ENCODE measurements at places on chromosomes 13 and 19.

DNA sequence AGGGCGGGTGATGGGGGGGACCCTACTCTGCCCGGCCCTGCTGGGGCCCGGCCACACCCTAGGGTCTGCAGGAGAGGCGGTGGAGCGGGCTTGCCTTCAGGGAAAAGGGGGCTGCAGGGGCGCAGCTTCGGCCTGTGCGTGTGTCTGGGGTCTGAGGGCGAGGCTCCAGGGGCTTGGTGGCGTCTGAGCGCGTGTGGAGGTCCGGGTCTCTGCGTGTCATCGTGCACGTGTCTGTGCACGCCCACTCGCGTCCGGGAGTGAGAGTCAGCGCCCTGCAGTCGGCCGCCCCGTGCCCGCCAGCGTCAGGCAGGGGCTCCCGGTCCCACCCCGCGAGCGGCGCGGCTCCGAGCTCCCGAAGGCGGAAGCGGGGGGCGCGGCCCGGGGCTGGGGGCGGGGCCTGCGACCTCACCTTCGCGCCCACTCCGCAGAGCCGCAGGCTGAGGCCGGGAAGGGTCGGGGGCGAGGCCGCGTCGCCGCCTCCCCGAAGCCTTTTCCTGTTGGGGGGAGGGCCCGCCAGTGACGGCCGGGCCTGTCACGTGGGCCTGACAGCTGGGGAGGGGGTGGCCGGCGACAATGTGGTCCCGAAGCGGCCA is at the start of gene ARHGAP45:
ARHGAP45 (plus strand) TSS at position 420 of the 593 bp plus-strand sequence. CDS start 239 bp downstream, outside the sequence.
- no peak for DNase-seq

DNA sequence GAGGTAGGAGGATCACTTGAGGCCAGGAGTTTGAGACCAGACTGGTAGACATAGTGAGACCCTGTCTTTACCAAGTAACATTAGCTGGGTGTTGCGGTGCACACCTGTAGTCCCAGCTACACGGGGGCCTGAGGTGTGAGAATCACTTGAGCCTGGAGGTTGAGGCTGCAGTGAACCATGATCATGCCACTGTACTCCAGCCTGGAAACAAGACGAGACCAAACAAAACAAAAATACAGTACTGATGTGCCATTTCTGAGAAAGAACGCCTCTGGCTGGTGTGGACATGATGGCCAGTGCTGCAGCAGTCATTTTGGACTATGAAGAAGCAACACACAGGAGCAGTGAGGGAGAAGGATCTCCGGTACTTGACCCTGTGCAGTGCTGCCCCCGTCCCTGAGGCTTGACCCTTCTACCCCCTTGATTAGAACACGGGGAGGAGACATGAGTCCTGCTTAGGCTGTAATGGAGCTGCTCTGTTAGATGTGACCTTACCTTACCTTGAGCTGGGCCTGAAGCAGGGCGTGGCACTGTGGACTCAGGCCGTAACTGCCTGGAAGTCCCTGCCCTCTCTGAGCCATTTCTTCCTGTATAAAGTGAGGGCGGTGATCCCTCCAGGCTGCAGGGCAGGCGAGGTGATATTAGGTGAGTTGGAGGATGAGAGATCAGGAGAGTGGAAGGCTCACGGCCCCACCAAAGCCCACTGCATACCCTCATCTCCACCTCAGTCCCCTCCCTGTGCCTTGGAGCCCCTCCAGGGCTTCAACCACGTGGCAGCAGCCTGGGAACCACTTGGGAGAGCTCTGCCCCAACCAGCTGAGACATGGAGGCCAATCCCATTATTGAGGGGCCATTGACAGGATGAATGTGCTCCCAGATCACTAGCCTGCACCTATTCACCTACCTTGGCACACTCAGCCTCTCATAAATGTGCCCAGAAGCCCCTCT is 5.9 kb downstream of the RPL18A start:
- DNase-seq = no peak

- DNase-seq = no peak
Observed at GRCh38 chr19:5340637-5341447, at the start of gene PTPRS. TSS of gene PTPRS (minus strand) at chr19:5340812. CDS start at chr19:5286140, 54,672 bp downstream.

DNA sequence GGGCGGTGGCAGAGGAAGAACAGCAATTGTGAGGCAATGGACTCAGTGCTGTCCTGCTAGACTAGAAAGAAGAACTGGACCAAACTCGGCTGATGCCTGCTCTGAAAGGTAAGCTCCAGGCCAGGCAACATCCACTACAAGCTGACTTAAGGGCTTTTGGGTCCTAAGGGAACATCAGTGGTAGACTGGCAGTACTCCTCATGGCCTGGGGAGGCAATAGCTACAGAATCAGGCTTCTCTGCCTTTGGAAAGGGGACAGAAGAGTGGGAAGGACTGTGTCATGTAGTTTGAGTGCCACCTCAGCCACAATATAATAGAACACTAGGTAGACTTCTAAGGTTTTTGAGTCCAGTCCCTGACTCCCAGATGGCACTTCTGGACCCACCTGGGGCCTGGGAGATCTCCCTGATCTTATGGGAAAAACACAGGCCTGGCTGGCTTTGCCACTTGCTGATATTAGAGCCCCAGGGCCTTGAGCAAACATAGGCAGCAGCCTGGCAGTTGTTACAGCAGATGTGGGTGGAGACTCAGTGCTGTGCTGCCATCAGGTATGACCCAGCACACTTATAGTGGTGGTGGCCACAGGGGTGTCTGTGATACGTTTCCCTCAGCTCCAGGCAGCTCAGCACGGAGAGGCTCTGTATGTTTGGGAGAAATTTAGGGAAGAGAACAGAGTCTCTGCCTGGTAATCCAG is 9.2 kb upstream of the CLC start:
- no peak for DNase-seq

- DNase-seq = no peak
Observed at GRCh38 chr19:3565139-3565538, 7.6 kb upstream of the HMG20B start.

DNA sequence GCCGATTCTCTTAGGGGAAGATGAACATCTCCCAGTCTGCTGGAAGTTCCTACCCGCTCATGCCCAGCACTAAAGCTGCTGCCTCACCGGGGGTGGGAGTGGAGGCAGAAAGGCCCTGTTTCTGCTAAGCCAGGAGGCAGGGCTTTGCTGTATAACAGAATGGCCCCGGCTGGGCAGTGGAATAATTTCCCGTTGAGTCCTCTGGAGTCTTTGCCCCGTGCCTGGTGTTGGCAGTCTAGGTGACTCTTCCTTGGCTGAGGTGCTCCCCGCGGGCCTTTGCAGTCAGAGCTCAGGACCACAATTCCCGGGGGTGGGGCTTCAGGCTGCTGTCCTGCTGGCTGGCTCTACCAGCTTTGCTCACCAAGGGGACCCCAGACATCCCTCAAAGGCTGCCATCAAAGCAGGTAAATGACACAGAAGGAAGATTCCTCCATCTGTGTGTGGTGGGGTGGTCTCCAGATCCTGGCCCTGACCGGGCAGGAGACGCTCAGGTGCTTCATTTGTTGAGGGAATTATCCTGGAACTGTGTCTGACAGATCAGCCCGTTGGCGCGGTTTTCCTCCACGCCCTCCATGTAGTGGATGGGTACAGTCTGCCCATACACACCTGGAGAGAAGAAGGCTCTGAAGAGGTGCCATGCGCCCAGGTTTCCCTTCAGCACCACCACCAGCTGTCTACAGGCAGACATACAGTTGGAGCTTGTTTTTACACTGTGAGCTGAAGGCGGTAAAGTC is 209.9 kb downstream of the TEX29 start:
- no peak for DNase-seq

- DNase-seq = no peak
Observed at GRCh38 chr13:93476175-93476574, 249.6 kb downstream of the GPC6 start.

DNA sequence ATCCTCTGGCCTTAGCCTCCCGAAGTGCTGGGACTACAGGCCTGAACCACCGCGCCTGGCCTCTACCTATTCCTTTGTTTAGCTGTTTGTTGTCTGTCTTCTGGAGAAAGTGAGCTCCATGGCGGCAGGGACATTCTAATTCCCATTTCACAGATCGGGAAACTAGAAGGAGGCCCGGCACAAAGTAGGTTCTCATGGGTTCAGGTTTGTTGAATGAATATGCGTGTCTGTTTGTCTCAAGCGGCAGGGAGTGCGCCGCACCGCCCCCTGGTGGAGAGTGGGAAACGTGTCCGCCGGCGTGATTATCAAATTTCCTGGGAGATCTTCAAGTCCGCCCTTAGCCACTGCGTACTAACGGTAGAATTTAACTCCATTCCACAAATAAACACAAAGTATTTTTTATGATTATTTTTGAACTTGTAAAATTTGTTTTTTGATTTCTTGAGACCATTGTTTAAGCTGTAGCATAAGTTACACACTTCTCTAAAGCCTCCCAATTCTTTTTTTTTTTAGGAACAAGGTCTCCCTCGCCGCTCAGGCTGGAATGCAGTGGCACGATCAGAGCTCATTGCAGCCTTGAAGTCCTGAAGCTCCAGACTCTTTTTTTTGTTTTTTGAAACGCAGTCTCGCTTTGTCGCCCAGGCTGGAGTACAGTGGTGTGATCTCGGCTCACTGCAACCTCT is 8.9 kb upstream of the CCDC9 start:
- DNase-seq = no peak

- DNase-seq = no peak
Observed at GRCh38 chr19:6891761-6892385, 4.5 kb downstream of the ADGRE1 start.

DNA sequence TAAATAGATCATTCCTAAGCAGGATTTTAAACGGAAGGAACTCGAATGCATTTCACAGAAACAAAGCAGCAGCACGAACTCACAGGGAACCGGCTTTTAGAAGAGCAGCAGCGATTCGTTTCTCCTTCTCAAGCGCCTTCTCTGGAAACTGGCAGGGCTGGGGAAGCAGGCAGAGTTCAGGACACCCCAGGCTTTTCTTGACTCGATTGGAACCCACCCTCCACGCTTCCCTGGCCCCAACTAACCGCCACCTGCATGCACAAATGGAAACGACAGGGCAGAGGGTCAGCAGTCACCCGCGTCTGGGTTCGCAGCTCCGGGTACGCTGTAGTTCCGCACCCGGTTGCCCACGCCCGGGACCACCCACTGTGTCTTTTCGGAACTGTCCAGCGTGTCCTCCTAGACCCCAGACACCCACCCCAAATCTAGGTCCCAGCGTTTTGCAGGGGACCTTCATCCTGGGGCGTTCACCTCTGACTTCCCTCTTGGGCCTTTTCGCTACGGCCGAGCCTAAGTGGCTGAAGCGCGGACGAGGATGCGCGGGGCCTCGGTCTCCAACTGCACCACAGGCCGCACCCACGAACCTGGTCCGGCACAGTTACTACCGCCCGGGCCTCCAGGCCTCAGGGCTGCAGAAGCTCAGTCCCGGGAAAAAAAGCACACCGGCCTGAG is 500 bp downstream of the ZFP30 start:
- DNase-seq = no peak

DNA sequence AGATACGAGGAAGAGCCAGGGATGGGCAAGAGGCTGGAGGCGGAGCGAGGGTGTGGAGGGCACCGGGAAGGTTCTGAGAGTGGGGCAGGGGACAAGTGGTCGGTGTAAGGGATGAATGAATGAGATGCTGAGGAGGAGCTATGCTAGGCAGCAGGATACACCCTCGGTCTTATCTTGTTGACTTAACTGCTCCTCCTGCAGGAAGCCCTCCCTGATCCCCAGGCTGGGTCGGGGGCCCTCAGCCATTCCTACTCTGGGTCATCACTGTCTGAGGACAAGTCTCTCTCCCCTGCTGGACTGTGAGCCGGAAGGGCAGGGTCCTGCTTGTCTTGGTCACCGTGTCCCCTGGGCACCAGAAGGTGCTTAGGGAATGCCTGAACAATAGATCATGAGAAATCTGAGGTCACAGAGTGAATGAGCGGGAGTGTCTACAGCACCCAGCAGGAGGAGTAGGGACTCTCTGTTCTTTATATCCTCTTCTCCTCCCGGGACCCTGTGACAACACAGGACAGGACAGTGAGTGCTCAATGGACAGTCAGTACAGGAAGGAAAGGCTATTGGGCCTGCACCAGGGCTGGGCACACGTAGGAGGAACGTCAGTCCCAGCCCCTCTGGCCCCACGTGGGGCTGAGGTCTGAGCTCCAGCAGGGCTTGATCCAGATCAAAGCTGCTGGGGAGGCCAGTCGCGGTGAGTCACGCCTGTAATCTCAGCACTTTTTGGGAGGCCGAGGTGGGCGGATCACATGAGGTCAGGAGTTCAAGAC is 6.5 kb downstream of the NKPD1 start:
- DNase-seq = no peak

DNA sequence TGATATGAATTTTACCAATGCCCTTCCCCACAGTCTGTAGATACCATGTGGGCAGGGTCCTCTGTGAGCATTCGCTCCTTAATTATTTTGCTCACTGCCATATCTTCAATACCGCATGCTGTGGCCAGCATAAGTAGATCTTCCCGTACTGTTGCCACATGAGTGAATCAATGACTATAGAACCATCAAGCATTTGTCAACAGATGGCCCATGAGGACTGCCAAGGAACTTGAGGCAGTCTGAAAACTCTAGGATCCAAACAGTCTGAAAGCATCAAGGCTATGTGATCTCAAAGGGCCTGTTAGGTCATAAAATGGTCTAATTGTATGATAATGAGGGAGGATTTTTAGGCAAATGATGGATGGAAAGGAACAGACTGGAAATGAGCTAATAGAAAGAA is 27.4 kb upstream of the GPR12 start:
- no peak for DNase-seq

DNA sequence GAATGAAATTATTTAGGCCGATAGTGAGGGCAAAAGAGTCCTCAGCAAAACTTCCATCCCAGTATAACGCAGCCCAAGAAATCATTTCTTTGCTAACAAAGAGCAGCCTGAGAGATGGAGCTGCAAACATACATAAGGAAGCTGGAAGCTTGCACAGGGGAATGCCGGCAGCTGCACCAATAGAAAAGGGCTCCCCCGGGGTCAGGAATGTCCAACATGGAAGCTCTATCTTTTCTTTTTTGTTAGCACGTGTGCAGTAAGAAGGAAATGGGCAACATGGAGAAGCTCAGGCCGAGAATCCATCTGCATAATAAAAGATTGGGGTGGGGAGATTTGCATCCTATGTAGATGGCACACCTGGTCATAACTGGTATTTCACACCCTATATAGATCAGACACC is 1363.5 kb upstream of the PCDH20 start:
- DNase-seq = no peak

GRCh38 chr19:49186108-49186507 is 28.5 kb downstream of the TRPM4 start:
- no peak for DNase-seq

DNA sequence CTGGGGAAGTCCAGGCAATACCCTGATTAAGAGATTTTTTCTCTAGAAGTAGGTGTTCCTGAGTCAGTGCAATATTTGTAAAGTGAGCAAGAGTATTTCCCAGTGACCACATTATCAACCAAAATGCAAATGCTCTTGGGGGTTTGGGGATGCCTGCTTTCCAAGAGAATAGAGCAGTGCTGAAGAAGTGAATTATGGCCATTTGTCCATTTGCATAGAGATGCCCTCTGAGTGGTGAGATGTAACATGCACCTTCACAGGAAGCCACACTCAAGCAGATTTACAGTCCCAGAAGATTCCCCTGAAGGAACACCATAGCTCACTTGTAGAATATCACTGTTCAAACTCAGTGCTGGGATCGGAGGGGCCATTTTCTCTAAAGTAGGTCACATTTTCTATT is 71.8 kb downstream of the TNFSF11 start:
- DNase-seq = no peak
